ENCODE measurements at places on chromosomes 2 and 18.

DNA sequence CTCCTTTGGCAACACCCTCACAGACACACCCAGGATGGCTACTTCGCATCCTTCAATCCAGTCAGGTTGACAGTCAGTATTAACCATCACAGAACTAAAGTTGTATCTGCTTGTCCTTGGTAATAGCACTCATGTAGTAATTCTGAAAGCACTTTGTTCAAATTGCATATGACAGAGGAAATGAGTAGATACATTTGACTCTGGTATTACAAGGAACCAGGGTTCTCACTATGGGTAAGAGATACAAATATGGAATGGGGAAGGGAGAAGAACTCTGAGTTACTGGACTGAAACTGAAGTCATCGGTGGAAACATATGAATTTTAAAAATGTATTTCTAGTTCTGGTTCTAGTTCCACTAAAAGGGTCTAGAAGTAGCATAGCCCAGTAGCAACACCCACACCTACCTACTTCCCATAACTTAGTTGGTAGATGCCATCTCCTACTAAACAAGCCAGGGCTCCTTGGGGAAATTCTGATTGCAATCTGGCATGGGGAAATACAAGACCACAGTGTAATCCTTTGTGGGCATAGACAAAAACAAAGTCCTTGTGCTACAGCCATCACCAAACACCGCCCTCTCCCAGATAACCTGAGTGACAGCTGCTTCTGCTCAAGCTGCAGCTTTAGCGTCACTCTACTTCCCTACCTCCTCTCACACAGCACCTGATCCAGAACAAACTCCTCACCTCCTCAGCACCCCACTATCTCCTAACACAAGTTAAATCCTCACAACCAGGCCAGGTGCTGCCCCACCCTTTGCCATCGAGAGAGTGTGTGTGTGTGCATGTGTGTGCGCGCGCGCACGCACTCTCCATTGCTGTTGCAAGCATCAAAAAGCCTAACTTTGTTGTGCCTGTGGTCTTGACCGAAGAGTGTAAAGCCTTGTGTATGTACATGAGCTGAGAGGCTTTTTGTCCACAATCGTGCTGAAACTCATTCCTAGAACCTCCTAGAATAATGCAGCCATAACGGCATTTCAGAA, 31.4 kb upstream of the CD226 start:
- DNase-seq: no peak

DNA sequence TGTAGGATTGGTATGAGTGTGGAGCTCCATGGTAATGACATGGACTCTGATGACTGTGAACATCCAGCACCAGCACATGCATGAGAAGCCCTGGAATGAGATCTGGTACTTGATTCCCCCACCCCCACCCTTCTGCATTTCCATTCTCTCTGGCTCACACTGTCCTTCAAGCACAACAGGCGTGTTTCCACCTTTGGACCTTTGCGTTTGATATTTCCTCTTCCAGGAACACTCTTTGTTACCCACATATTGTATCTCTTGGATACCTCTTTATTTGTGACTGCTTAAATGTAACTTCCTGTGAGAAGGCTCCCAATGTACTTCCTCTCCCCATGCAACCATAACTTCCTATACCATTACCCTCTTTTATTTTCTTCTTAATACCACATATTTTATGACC, 263.8 kb downstream of the HNMT start:
- no peak for DNase-seq

- DNase-seq: no peak
Measured at GRCh38 chr2:173355132-173355865, 627 bp downstream of the CDCA7 start.

- no peak for DNase-seq
Measured at GRCh38 chr18:73639788-73640187, 507.8 kb downstream of the FBXO15 start.

DNA sequence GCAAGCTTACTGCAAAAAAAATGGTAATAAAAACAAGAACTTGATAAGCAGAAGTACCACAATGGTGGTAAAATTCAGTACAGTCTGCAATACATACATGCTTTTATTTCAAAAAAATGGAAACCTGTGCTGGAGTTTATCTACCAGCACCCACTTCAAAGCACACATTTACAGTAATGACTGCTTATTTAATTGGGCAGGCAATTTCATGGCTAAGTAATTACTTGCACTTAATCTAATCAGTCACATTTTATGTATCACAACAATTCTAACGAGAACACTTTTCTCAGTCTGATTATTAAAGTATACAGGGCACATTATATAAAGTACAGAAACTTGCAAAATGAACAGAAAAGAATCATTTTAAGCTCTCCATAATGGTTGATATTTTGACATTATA, 5.2 kb downstream of the APCDD1 start:
- DNase-seq: no peak

DNA sequence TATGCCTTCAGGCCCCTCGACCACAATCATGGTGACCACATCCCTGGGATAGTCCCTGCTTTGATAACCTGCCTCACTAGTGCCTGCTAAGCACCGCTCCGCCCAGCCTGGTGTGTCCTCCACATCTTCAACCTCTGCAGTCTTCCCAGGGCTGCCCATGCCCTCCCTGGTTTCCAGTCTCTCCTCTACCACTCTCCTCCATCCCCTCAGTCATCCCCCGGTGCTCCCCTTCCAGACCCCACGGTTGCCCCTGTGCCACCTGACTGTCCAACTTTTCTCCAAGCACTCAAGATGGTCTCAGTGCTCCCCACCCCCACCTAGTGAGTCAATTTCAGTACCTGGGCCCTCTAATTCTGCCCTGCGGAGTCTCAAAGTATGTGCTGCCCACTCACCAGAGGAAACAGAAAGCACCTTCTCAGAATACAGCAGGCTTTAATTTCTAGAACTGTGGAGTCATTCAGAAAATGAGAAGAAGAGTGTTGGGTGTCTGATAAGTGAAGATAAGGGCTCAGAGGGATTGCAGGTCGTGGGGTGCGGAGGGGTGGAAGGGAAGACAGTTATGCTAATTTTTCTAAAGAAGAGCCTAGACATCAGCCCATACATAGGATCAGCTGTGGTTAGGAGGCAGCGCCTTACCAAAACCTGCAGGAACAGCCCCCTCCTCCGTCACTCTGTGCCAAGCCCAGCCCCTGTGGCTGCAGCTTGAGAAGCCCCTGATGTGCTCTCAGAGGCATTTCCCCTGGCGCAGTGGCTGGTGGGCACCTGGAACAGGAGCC, 53.6 kb upstream of the CAB39 start:
- DNase-seq: no peak

GRCh38 chr18:77702686-77703085, 453.0 kb downstream of the GALR1 start:
- DNase-seq: peak; percentile 57

DNA sequence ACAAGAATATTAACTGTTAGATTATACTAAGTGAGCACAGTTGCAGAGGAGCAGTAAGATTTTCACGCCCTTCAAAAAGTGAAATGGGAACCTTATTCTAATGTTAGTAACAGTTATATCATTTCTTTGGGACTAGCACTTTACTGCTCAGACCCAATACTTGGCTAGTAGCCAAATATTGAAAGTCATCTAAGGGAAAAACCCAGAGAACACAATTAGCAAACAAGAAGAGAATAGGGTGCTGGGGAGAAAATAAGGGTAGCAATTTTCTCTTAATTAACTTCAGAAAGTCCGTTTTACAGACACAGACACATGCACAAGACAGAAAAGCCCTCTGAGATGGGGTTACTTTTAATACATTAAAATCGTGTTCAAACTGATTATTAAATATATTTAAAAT, 71.8 kb downstream of the ID2 start:
- no peak for DNase-seq

DNA sequence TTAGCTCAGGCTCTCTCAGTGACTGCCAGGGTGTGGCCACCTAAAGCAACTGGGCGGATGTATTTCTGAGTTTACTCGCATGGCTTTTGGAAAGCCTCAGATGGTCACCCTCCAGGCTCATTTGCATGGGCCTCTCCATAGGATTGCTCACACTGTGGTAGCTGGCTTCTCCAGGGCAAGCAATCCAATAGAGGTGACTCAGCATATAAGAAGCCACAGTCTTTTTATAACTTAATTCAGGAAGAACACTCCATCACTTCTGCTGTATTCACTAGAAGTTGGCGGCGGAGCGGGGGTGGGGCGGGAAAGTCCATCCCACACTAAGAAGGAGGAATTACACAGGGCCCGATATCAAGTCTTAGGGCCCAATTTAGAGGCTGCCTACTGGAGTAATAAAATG, 3.6 kb upstream of the DOK6 start:
- no peak for DNase-seq

DNA sequence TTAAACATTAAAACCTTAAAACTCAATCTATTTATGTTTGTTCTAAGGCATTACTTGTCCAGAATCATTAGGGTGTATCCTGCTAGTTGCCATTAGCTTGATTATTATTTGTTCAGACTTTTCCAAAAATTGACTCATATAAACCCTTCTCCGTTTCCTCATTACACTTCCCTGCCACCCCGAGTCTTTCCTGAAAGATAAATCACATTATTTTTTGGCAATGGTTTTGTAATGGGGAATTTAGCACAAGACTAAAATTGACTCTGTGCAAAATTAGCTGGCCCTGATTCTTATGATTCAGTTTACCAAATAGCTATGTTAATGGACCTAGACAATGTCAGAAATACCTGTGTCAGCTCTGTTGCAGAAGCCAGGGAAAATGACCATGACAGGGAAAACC, 112.2 kb upstream of the NT5C1B start:
- DNase-seq: no peak

DNA sequence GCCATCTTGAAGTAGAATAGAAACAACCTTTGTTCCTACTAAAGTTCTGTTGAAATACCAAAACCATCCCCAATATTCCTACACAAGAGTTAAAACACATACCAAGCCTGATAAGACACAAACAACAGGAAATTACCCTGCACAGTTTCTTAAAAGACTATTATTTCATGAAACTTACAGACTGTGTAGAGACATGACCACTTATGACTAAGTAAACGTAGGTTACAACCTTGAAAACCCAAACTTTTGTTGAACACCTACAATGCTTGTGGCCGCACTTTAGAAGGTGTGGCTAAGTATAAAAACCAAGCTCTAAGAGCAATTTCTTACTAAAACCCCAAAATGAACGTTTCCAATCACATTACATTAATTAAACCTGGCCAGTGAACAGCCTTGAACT, 2.0 kb downstream of the SMAD2 start:
- no peak for DNase-seq

DNA sequence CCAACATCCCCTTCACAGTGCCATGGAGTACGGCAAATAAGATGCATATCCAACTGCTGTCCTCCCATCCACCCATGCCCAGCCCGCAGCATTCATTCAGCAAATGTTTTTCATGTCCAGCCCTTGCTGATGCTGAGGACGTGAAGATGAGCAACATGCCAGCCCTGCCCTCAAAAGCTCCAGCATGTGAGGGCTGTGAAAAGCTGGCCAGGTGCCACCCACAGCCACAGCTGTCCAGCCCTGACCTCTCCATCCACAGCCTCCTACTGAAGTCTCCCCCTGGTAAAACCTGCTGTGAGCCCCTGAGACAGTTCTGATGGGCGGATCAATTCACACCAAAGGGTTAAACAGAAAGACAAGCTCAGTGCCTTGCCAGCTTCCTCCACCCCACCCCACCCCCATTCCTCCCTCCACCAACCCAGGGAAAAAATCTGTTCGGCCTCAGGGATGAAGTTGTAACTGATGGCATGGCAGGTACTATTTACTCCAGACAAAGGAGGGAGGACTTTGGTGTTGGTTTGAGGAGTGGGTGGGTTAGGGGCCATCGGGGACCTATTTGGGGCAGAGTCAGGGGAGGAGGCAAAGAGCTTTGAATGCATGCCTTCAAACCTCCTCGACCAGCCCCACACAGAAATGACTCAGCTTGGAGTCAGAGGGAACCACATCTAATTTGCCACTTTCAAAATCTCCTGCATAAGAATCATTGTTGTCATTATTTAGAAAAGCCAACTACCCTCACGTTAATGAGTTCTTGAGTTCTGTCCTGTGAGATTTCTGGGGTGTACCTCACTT, 4.3 kb downstream of the ZBTB7C start:
- DNase-seq: no peak

- peak; percentile 47 for DNase-seq
Measured at GRCh38 chr2:233974530-233975071, 57.4 kb downstream of the TRPM8 start.

GRCh38 chr2:33383855-33384598, 92.4 kb upstream of the RASGRP3 start:
- no peak for DNase-seq

All from Ammon's horn (tissue), 1 donor.